ENCODE measurements at places on chromosomes 16 and 17. TPM values are rescaled to one million over a fixed set of nuclear protein-coding genes. Genes with fewer than 3 reads are reported as not detected.
A peak's percentile ranks its signal among the peaks of the same experiment; 100 is the strongest.

- H3K27me3 ChIP-seq: peaks cover 20% of the 10 kb centered on the region
- H3K4me1 ChIP-seq: no peaks in the 10 kb centered on the region
- no peak for DNase-seq
- H3K36me3 ChIP-seq: no peaks in the 10 kb centered on the region
- no peak overlapping the region for H3K27ac ChIP-seq
Measured at GRCh38 chr16:17369421-17370222, 101.1 kb downstream of the XYLT1 start.

The KIAA0753 gene
- total RNA-seq: 18.3 TPM

- no peak overlapping the region for H3K27ac ChIP-seq
- H3K36me3 ChIP-seq: no peaks in the 10 kb centered on the region
- no peak for DNase-seq
- H3K27me3 ChIP-seq: no peaks in the 10 kb centered on the region
Measured at GRCh38 chr17:29977836-29978235, 36.4 kb downstream of the EFCAB5 start.

- H3K36me3 ChIP-seq: no peaks in the 10 kb centered on the region
- no peaks in the 10 kb centered on the region for H3K4me1 ChIP-seq
- no peaks in the 10 kb centered on the region for H3K27me3 ChIP-seq
- H3K27ac ChIP-seq: no peak overlapping the region
- no peak for DNase-seq
- no peak overlapping the region for H3K4me3 ChIP-seq
Measured at GRCh38 chr16:51487880-51488279, 336.8 kb upstream of the SALL1 start.

The EXOSC6 gene
- 22.9 TPM for total RNA-seq

DNA sequence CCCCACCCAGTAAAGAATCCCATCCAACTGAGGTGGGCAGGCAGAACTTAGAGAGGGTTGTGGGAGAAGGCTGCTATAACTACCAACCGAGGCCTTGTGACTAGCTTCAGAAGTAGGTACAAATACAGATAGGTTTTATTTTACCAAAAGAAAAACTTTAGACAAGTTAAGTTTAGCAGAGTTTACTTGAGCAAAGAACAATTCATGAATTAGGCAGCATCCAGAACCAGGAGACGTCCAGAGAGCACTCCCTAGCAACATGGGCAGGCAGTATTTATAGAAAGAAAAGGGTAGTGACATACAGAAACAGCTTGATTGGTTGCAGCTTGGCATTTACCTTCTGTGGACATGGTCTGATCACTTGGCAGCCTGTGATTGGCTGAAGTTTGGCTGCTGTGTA is 42.1 kb downstream of the SLFN5 start:
- no peak overlapping the region for H3K4me3 ChIP-seq
- H3K36me3 ChIP-seq: no peaks in the 10 kb centered on the region
- H3K4me1 ChIP-seq: no peaks in the 10 kb centered on the region
- no peak overlapping the region for H3K27ac ChIP-seq
- DNase-seq: no peak

- H3K36me3 ChIP-seq: 0 out of 2 replicates have a peak, but pooled peaks cover 3% of the 10 kb centered on the region
- DNase-seq: no peak
- no peaks in the 10 kb centered on the region for H3K4me1 ChIP-seq
- no peak overlapping the region for H3K27ac ChIP-seq
- H3K4me3 ChIP-seq: no peak overlapping the region
- H3K27me3 ChIP-seq: no peaks in the 10 kb centered on the region
Measured at GRCh38 chr16:57112403-57113041, 20.1 kb downstream of the CPNE2 start.

DNA sequence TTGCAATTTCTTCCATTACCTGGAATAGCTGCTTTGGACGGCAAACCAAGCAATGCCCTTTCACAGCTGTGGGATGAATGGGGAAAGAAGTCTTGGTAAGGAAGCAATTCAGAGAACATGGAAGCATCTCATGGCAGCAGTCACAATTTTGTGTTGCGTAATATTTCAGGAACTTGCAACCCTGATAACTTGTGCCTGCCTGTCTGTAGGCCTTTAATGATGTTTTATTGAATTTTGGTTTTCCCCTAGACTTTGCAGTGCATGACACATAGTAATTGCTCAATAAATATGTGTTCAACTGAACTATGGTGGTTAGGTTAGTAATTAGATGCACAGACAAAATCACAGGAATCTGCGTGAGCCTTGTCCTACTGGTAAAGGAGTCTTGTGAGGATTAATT is 439.5 kb downstream of the WWOX start:
- H3K27ac ChIP-seq: no peak overlapping the region
- no peak for DNase-seq
- no peak overlapping the region for H3K4me3 ChIP-seq
- H3K27me3 ChIP-seq: no peaks in the 10 kb centered on the region
- no peaks in the 10 kb centered on the region for H3K36me3 ChIP-seq
- no peaks in the 10 kb centered on the region for H3K4me1 ChIP-seq

DNA sequence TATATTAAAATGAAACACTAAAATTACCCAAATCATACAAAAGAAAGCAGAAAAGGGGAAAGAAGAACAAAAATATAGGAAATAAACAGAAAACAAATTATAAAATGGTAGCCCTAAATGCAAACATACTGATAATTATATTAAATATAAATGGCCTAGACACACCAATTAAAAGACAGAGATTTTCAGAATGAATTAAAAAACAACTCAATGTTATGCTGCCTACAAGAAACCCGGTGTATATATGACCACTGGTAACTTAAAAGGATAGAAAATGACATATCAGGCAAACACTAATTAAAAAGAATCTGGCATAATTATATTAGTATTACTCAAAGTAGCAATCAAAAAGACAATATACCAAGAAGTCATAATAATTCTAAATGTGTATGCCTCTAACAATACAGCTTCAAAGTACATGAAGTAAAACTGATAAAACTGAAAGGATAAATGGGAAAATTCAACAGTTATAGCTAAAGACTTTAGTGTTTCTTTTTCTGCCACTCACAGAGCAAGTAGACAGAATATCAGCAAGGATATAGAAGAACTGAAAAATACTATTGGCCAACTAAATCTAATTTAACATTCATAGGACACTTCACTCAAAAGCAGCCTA is 7.5 kb upstream of the FAM20A start:
- no peak for DNase-seq
- no peak overlapping the region for H3K4me3 ChIP-seq
- no peaks in the 10 kb centered on the region for H3K27me3 ChIP-seq
- H3K4me1 ChIP-seq: no peaks in the 10 kb centered on the region
- no peaks in the 10 kb centered on the region for H3K36me3 ChIP-seq
- no peak overlapping the region for H3K27ac ChIP-seq

The CNTNAP4 gene
- not detected for total RNA-seq

The C16orf96 gene
- total RNA-seq: 0.10 TPM

GRCh38 chr16:26642047-26642664 is 424.6 kb upstream of the C16orf82 start:
- no peaks in the 10 kb centered on the region for H3K27me3 ChIP-seq
- no peaks in the 10 kb centered on the region for H3K36me3 ChIP-seq
- DNase-seq: no peak
- H3K27ac ChIP-seq: no peak overlapping the region

The TMEM88 gene
- 2.8 TPM for total RNA-seq

- no peaks in the 10 kb centered on the region for H3K27me3 ChIP-seq
- no peak overlapping the region for H3K27ac ChIP-seq
- no peak overlapping the region for H3K4me3 ChIP-seq
- no peaks in the 10 kb centered on the region for H3K4me1 ChIP-seq
- DNase-seq: no peak
Measured at GRCh38 chr16:11296706-11297491, 15.8 kb upstream of the PRM1 start.

The PIPOX gene
- 1.8 TPM for total RNA-seq

The RDM1 gene
- total RNA-seq: 11.7 TPM

DNA sequence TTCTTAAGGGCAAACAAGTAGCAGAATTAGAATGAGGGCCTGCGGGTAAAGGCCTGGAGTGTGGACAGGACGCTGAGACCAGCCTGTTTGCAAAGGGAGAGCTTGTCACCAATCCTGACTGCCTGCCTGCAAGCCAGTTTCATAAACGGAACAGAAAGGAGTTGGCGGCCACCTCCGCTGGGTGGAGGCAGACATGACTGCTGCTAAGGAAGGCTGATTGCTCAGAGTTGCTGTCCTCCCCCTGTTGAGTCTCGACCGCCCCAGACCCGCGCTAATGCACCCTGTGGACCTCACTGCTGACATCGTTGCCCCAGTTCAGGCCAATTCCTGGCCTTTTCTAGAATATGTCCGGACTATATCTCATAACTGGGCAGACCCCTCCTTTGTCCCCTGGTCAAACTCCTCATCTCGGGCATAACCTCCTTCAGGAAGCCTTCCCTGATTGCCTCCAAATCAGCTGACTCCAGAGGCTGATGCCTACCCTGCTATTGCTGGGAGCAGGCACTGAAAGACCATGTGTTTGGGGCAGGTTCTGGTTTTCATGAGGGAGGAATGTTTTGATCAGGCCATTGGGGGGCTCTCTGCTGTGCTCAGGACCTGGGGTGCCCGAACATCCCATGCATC is 153.0 kb upstream of the CIBAR2 start:
- H3K27ac ChIP-seq: no peak overlapping the region
- H3K4me1 ChIP-seq: no peaks in the 10 kb centered on the region
- H3K36me3 ChIP-seq: no peaks in the 10 kb centered on the region
- DNase-seq: no peak

The CES4A gene
- not detected for total RNA-seq

The TLCD2 gene
- 1.8 TPM for total RNA-seq

DNA sequence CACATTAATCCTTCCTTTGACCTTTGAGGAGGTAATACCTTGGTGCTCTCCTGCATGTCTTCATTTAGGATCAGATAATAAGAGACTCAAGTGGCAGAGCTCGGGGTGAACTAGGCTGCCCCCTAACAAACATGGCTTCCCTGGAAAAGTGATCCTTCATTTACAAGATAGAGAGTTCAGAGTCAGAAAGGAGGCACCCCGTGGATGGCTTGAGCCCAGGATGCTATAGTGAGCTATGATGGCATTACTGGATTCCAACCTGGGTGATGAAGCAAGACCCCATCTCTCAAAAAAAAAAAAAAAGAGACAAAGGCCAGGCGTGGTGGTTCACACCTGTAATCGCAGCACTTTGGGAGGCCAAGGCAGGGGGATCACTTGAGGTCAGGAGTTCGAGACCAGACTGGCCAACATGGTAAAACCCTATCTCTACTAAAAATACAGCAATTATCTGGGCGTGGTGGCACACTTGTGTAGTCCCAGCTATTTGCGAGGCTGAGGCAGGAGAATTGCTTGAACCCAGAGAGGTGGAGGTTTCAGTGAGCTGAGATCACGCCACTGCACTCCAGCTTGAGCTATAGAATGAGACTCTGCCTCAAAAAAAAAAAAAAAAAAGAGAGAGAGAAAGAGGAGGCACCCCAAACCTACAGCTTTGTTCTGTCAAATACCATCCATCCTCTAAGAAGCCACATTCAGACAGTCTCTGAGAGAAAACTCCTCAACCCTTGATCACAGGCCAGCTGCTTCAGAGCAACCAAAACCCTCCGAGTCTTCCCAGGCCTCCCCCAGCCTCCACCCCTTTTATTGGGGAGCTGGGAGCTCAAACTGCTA is 7.4 kb downstream of the FAM117A start:
- H3K36me3 ChIP-seq: no peaks in the 10 kb centered on the region
- no peak overlapping the region for H3K4me3 ChIP-seq
- no peaks in the 10 kb centered on the region for H3K27me3 ChIP-seq
- DNase-seq: no peak
- H3K4me1 ChIP-seq: no peaks in the 10 kb centered on the region

- H3K4me1 ChIP-seq: peaks cover 6% of the 10 kb centered on the region
- DNase-seq: no peak
- H3K4me3 ChIP-seq: no peak overlapping the region
- H3K27ac ChIP-seq: no peak overlapping the region
- H3K27me3 ChIP-seq: no peaks in the 10 kb centered on the region
- no peaks in the 10 kb centered on the region for H3K36me3 ChIP-seq
Measured at GRCh38 chr17:77107506-77108433, 33.0 kb upstream of the SEC14L1 start.

The PRCD gene
- not detected for total RNA-seq

GRCh38 chr17:1736348-1737281 is 6.1 kb upstream of the SERPINF2 start:
- no peaks in the 10 kb centered on the region for H3K27me3 ChIP-seq
- H3K4me1 ChIP-seq: no peaks in the 10 kb centered on the region
- no peak overlapping the region for H3K27ac ChIP-seq
- H3K4me3 ChIP-seq: no peak overlapping the region

GRCh38 chr17:5418858-5419355 is 555 bp downstream of the NUP88 start:
- no peak for DNase-seq
- peak overlapping the region; percentile 98 for H3K4me3 ChIP-seq
- peaks cover 30% of the 10 kb centered on the region for H3K36me3 ChIP-seq
- H3K27me3 ChIP-seq: no peaks in the 10 kb centered on the region
- peak overlapping the region; percentile 80 for H3K27ac ChIP-seq
- H3K4me1 ChIP-seq: peaks cover 24% of the 10 kb centered on the region

- no peaks in the 10 kb centered on the region for H3K36me3 ChIP-seq
- H3K4me1 ChIP-seq: no peaks in the 10 kb centered on the region
- no peak for DNase-seq
Measured at GRCh38 chr16:78984887-78985464, 615.6 kb downstream of the MAF start.

The PLA2G10 gene
- not detected for total RNA-seq

The CCDC92B gene
- 0.17 TPM for total RNA-seq

The CHST6 gene
- 17.9 TPM for total RNA-seq

GRCh38 chr16:19393226-19394111 is 24.2 kb upstream of the TMC5 start:
- peak overlapping the region; percentile 93 for H3K27ac ChIP-seq
- H3K4me1 ChIP-seq: peaks cover 55% of the 10 kb centered on the region
- H3K36me3 ChIP-seq: no peaks in the 10 kb centered on the region

- H3K36me3 ChIP-seq: no peaks in the 10 kb centered on the region
- H3K27ac ChIP-seq: no peak overlapping the region
- no peak overlapping the region for H3K4me3 ChIP-seq
- peaks cover 2% of the 10 kb centered on the region for H3K27me3 ChIP-seq
- peaks cover 3% of the 10 kb centered on the region for H3K4me1 ChIP-seq
- no peak for DNase-seq
Measured at GRCh38 chr17:47875011-47875985, 20.7 kb upstream of the SP2 start.

The CA7 gene
- not detected for total RNA-seq

DNA sequence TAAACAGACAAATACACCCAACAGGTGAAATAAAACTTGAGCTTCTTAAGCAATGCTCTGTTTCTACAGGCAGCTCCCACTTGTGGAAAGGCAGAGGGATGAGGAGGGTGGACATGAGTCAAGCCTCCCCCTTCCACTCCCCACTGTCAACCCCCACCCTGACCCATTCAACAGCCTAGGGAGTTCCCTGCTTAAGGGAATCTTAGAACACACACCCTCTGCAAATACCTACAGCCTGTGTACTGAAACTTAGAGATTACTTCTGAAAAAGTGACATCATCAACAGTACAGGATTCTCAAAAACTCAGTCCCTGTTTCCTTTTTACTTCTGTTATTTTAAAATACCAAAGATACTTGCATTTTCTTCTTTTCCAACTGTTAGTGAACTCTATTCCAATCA is 345.4 kb downstream of the SOX9 start:
- H3K27ac ChIP-seq: peak overlapping the region; percentile 29
- no peaks in the 10 kb centered on the region for H3K36me3 ChIP-seq
- peaks cover 23% of the 10 kb centered on the region for H3K4me1 ChIP-seq
- H3K27me3 ChIP-seq: no peaks in the 10 kb centered on the region
- peak overlapping the region; percentile 52 for H3K4me3 ChIP-seq

The PPM1E gene
- total RNA-seq: 0.02 TPM

Data from HCT116 (cell line).